ENCODE measurements at places on chromosomes 6 and 20.

- no peak for DNase-seq
Observed at GRCh38 chr6:134321246-134321645, 3.3 kb upstream of the SGK1 start.

DNA sequence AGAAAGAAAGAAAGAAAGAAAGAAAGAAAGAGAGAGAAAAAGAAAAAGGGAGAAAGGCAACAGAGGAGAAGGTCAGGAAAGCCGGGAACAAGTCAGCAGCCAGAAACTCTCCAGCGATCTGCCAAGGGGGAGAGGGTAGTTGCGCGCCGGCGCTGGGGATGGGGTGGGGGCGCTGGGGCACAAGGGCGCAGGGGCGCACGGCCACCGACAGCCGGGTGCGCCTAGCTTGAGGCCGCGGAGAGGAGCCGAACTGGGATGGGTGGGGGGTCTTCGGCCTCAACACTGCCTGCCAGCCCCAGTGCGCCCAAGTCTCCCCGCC lies 533 bp upstream of the RSPO3 start:
- no peak for DNase-seq

- no peak for DNase-seq
Observed at GRCh38 chr6:141550471-141550870, 582.3 kb upstream of the GJE1 start.

GRCh38 chr6:3871515-3871914 lies 22.3 kb downstream of the FAM50B start:
- DNase-seq, result no peak

GRCh38 chr6:32107406-32107805 lies 1.7 kb downstream of the TNXB start:
- no peak for DNase-seq

DNA sequence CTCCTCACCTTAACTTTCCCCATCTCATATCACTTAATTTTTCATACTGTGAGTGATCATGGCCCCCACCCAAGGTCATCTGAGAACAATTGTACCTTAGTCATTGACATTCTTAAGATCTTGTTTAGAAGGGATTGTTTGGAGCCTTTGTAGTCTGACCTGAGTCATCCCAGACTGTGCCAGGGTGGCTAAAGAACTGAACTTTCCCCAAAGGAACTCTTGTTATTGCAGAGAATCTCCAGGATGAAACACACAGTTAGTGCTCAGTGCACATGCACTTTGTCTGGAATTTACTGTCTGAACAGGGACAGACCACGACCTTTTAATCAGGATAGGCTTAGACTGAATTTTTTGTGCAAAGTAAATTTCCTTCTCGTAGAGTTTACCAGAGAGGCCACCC lies 112.6 kb upstream of the CCN2 start:
- DNase-seq, result no peak

DNA sequence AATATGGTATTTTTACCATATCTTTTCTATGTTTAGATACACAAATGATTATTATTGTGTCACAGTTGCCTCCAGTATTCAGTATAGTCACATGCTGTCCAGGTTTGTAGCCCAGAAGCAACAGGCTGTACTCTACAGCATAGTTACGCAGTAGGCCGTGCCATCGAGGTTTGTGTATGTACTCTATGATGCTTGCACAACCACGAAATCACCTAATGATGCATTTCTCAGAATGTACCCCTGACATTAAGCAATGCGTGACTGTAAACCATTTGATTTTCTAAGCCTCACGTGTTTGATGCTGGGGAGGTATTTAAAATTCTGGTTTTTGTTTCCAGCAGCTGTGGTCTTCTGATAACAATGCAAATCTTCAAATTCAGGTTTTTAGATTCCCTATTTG lies 207.6 kb downstream of the UST start:
- DNase-seq, result no peak
